Large intestine (tissue), 12 donors: ENCODE measurements at places on chromosomes 4 and X. TPM values are rescaled to one million over a fixed set of nuclear protein-coding genes. Genes with fewer than 3 reads are reported as not detected.
A peak's percentile ranks its signal among the peaks of the same experiment; 100 is the strongest.

SMIM31 gene
- polyA plus RNA-seq = 23.4 TPM

JAKMIP1 gene
- 2.1 TPM for polyA plus RNA-seq

AFF2 gene
- 1.6 TPM for polyA plus RNA-seq

DNA sequence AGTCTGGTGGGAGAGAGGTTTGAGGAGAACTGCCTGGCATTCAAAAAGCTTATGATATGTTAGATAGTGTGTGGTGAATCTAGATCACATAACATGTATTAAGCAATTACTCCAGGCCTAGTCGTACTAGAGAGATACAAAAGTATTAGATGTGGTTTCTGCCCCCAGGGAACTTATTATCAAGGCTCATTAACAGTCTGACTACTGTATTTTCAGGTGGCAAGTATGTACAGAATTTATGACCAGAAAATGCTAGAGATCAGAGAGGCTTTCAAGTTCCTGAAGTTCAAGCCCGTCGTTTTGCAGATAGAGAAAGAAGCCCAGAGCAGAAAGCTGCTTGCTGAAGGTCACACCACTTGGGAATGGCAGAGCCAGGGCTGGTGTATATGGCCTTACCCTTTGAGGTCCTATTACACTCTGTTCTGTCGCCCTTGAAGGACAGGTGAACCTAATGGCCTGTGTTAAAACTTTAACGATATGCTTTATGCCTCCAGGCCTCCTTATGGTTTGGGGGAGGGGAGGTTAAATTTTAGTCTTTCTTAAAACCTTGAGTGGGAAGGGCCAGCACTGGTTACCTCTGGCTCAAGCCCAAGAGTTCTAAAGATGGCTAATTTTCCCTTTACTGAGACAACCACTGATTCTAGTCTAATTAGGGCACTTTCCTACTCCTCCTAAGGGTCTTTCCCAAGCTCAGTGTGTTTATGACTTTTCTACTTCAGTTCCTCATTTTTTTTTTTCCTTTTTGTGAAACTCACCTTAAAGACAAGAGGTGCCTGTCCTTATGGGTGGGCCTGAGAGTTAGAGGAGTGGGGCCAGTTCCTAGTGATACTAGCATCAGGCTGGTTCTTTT lies 19.9 kb downstream of the TMEM164 start:
- DNase-seq = no peak

GRCh38 chr4:53365121-53365485 lies 758 bp downstream of the SCFD2 start:
- DNase-seq = peak; percentile 40

- DNase-seq = no peak
Measured at GRCh38 chrX:110836982-110837381, 41.4 kb upstream of the CHRDL1 start.

- DNase-seq = no peak
Measured at GRCh38 chr4:107423677-107424405, 296.2 kb downstream of the PAPSS1 start.
